ENCODE measurements at places on chromosomes 7 and 10.

- DNase-seq = no peak
Measured at GRCh38 chr7:37709631-37710509, 26.3 kb downstream of the GPR141 start.

DNA sequence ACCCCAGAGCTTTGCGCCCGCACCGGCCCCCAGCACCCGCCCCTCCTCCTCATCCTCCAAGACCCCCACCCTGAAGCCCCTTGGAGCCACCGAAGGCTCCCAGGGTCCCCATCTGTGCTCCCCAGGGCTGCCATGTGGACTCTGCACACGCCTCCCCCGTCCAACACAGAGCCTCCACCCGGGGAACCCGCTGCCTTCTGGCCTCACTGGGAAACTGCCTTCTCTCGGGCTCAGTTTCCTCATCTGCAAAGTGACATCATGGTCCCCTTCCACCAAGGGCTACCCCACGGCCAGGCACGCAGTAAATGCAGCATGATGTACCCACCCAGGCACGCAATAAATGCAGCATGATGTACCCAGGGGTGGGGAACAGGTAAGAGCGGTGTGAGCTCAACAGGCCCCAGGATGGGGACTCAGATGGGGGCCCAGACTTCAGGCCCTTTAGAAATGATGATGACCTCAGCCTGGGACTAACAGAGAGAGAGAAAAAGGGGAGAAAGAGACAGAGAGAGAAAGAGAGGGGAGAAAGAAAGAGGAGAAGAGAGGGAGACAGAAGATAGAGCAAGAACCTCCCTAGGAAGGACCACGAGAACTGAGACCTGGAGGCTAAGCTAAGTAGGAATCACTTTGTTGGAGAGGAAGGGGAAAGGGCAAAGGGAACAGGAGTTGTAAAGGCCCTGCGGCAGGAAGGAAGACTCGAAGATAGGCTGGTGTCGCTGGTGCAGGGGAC lies 2.5 kb upstream of the MICALL2 start:
- no peak for DNase-seq

DNA sequence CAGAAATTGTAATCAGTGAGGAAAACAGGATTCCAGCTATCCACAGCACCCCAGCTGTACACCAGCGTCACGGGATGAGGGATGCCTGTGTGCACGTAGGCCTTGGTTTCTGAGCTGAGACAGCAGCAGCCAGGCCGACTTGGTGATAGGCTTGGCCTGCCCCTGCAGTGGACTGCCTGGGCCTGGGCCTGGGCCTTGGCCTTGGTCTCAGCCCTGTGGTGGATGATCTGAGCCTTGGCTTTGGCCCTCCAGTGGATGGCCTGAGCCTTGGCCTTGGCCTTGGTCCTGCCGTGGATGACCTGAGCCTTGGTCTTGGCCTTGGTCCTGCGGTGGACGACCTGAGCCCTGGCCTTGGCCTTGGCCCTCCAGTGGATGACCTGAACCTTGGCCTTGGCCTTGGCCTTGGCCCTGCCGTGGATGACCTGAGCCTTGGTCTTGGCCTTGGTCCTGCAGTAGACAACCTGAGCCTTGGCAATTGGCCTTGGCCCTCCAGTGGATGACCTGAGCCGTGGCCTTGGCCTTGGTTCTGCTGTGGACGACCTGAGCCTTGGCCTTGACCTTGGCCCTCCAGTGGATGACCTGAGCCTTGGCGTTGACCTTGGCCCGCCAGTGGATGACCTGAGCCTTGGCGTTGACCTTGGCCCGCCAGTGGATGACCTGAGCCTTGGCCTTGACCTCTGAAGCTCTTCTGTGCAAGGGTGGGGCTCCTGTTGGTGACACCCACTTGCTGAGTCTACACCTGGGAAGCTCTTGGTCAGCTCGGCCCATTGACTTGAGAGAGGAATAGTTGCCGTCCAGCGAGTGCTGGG lies 93.8 kb downstream of the CUX1 start:
- no peak for DNase-seq

DNA sequence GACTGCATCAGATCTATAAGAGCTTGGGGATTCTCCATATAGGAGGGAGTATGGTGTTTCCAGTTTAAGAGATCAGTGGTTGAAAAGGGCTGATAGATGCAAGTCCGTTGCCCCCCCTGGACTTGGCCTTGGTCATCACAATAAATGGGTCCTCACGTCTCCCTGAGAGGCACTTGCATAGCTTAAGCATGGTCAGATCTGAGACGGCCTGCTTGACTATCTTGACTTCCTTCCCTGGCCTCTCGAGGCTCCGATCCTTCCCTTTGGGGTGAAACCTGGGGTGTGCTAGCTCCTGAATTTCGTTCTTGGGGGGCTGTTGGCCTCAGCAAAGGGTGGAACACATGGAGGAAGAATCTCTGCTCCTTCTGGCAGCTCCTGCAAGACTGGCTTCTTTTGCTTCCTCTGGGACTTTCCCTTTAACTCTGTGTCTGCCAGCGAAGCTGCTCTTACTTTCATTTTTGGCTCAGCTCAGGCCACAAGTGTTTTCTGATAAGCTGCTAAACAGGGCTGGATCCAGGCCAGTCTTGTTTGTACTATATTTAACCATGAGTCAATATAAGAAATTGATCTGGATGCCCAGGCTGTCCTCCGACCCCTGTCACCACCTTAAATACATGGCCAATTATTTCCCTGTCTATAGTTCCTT lies 11.2 kb upstream of the ZNF485 start:
- DNase-seq = no peak

- no peak for DNase-seq
Measured at GRCh38 chr7:127943541-127944521, 87.4 kb downstream of the LRRC4 start.

GRCh38 chr7:72182036-72182435 lies 230.1 kb downstream of the CALN1 start:
- no peak for DNase-seq

Data from activated naive CD4-positive, alpha-beta T cell (primary cell).